ENCODE measurements at places on chromosomes 3 and 15.

- DNase-seq: no peak
Measured at GRCh38 chr3:133996251-133996661, 33.5 kb downstream of the SLCO2A1 start.

DNA sequence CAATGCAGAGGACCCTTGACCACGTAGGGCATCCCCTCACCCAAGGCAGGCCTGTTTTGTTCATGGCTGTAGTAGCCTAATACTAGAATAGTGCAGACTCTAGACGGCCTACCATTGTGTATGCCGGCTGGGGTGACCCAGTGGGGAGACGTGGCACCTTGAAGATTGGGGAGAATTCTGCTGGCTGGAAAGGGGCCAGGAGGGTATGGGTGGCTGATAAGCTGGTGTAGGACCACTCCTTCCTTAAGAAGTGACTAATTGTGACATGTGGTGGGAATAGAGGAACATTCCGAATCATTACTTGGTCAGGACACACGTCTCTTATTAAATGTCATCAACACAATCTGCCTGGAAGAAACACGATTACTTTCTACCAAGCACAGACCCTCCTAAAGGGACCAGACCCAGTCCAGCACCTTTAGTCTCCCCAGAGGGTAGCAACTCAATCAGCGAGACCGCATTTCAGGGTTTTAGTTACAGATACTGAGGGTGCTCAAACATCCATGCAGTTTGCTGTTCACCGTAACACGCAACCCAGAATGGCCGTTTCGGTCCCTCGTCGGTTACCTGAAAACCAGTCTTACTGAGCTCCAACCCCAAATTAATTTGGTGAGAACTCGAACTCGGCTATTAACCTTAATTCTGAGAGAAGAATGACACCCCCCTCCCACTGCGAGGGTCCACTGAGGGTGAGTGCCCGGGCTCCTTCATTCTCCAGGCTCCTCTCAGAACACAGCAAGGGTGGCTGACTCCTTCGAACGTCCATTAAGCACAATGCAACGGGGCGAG, 1.6 kb upstream of the KLF13 start:
- DNase-seq: peak; percentile 20

- no peak for DNase-seq
Measured at GRCh38 chr3:148833223-148833622, 5.6 kb downstream of the CPB1 start.

DNA sequence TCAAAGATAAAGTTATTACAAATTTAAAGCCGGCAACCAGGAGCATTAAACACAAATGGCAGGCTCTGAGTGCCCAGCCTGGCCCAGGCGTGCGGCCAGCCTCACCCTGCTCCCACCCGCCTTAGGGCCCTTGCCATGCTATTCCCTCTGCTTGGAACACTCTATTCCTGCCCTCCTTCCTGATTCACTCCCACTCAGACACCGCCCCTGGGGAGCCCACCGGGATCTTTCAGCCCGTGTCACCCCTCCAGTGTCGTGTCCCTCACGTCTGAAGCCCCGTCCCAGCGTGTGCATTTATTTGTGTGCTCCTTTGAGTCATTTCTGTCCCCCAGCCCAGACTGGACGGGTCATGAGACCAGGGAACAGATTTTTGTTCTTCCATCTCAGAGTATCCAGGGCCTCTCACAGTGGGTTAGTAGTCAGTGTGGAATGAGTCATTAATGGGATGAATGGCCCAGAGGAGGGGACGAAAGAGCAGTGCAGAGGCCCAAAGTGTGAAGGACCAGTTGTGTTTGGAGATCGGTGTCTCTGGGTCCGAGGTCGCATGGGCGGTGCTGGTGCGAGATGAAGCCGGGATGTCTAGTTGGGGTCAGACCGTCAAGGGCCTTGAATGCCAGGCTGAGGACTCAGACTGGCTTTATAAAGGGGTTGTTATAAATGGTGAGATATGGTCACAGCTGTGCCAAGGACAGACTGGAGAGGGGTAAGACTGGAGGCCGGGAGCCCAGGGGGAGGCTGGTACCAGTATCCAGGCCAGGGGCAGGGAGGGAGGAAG, 58.9 kb upstream of the SLC6A6 start:
- no peak for DNase-seq
